ENCODE measurements at places on chromosomes 4 and X.

GRCh38 chr4:76897536-76898384 lies at the start of gene SOWAHB:
Gene SOWAHB, minus strand, starts transcription at chr4:76898144. Its CDS starts 295 bp downstream, at chr4:76897849.
- no peak for DNase-seq

DNA sequence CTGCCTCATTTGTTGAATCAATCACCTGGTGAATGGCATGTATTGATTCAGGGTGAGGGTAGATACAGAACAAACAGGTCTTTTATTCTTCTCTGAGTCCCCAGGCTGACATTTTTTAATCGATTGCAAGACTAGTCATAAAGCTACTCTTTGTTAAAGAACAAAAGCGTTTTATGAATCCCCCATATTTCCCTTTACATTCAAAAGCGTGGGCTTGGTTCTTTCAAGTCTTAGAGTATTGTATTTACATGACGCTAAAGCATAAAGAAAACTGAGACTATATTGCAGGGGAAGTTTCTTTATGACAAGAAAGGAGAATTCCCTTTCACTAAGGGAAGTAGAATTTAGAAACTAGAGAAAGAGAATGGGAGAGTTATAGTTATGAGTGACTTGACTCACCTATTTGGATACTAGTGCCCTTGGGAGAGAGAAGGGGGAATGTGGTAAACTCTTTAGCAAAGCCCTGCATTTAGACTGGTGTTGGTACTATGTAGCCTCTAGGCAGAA lies 69.3 kb upstream of the PDE5A start:
- no peak for DNase-seq

GRCh38 chr4:151715881-151716280 lies 44.9 kb downstream of the GATB start:
- DNase-seq, result no peak

- DNase-seq, result no peak
Observed at GRCh38 chr4:74480267-74480666, 35.3 kb downstream of the AREG start.

GRCh38 chrX:31099536-31100090 lies 27.8 kb upstream of the FTHL17 start:
- DNase-seq, result no peak

DNA sequence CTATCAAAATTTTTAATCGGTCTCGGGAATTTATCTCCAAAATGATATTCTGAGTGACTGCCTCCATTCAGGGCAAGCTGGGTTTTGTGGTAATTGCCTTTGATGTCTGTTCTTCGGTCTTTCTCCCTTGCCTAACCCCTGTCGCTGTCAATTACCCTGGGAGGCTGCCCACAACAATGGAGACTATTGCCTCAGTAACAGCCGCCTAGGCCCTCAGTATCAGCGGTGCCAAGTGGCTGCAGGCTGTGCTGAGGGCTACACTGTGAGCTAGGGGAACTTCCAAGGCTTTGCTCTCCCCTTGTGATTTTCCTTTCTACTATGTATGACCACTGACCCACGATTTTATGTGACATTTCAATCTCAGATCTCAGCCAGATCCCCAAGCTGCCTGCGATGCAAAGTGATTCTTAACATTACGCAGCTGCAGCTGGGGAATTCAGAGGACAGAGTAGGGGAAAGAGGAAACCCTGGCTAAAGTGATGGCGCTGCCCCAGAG lies 36.3 kb upstream of the REST start:
- no peak for DNase-seq

GRCh38 chr4:85672959-85673358 lies 198.0 kb downstream of the ARHGAP24 start:
- DNase-seq, result no peak

GRCh38 chr4:142386449-142386848 lies 459.7 kb downstream of the INPP4B start:
- no peak for DNase-seq

- DNase-seq, result no peak
Observed at GRCh38 chr4:112557676-112558411, 41.9 kb upstream of the NEUROG2 start.

GRCh38 chr4:25155947-25156346 lies 4.3 kb downstream of the SEPSECS start:
- no peak for DNase-seq

GRCh38 chr4:26736621-26737020 lies 124.0 kb upstream of the STIM2 start:
- no peak for DNase-seq

DNA sequence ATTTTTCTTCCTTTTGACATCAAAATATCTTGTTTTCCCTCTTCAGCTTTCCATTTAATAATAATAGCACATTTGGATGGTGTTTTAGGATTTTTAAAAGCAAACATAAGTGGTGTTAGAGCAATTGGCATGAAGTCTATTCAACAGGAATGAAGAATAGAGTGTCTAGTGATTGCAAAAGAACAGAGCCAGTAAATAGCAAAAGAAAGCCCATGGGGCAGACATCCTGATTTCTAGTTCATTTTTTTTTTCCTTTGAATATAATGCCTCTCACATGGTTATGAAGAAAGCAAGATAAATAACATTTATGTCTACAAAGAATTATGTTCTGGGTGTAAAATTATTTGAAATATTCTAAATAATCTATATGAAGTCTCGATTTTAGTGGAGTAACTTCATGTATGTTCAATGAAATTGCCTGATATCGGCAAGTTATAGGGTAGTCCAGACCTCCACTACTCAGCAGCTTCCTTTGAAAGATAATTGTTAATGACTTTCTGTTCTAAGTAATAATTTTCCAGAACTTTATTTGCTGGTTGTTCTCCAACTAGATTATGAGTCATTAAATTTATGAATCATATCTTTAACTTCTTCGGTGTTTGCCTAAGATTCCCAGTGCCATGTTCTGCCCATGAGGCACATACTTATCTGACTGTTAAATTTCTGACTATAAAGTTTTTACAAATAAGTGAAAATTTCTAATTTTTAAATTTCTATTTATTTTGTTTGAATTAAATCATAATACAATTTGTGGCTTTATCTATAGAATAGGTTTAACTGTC lies 587.9 kb downstream of the TLL1 start:
- DNase-seq, result no peak

DNA sequence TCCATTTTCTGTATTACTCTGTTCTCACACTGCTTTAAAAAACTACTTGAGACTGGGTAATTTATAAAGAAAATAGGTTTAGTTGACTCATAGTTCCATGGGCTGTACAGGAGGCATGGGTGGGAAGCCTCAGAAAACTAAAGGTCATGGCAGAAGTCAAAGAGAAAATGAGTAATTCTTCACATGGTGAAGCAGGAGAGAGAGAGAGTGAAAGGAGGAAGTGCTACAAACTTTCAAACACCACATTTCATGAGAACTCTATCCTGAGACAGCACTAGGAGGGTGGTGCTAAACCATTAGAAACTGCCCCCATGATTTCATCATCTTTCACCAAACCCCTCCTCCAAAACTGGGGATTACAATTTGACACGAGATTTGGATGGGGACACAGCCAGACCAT lies 108.0 kb upstream of the PBDC1 start:
- DNase-seq, result no peak

DNA sequence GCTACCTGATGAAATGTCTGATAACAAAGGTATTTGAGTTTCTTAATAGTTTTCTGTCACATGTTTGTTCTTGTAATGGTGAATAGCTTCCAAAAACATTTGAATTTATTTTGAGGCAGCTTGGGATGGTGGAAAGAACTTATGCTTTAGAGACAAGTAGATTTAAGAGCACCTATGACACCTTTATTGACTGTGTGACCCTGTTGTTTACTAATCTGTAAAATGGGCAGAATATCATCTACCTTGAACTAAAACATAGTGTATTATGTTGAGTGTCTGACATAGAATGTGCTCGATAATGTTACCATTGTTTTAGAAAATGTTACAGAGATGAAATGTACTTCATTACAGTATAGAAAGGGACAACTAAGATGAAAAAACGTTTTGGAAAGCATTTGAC lies 24.9 kb downstream of the STAG2 start:
- DNase-seq, result no peak

DNA sequence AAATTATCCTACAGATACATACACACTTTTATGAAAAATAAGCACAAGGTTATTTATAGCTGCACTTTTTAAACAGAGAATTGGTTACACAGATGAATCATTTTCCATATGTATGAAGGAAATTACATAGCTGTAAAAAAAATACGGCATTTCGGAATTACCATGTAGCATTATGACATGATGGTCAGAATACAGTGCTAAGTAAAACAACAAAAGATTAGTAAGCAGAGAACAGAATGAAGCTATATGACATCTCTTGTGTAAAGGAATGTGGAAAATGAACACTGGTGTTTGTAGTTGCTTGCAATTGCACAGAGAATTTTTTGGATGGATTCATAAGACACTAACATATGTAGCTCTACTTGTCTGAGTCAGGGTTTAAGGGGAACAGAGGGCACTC lies 1222.0 kb upstream of the PRKX start:
- DNase-seq, result no peak

DNA sequence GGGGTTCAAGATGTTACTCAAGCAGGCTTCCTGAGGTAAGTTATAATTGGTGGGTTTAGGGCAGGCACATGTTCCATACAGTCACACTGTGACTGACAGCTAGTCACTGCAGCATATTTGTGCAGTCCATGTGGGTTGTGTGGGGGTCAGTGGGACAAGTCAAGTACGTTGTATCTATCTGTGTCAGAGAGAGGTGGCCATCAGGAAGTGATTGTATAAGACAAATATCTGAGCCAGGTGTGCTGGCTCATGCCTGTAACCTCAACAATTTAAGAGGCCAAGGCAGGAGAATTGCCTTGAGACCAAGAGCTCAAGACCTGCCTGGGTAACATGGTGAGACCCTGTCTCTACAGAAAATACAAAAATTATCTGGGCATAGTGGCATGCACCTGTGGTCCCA lies 509.3 kb downstream of the CENPC start:
- DNase-seq, result no peak

DNA sequence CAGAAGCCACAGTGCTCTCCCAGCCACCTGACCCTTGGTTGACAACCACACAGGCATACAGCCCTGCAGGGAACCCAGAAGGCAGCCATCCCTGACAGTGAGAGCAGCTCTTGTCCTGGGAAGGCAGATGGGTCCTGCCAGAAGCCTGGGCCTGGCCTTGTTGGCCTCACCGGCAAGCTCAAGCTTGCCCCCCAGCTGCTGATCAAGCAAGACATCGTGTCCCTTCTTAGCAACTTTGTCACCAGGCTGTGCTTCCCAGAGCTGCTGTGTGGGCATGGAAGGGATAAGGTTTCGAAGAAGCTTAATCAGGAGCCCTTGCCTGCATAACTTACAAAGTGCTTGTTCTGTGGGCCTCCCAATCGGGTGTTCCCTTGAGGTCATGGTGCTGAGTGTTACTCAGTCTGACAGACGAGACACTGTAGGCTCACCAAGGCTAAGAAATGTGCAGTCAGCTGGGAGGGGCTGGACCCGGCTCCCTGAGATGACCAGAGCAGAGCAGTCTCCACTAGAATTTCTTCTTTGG lies 6.8 kb upstream of the ABLIM2 start:
- no peak for DNase-seq

- no peak for DNase-seq
Observed at GRCh38 chr4:7516096-7516772, 81.5 kb upstream of the PSAPL1 start.

DNA sequence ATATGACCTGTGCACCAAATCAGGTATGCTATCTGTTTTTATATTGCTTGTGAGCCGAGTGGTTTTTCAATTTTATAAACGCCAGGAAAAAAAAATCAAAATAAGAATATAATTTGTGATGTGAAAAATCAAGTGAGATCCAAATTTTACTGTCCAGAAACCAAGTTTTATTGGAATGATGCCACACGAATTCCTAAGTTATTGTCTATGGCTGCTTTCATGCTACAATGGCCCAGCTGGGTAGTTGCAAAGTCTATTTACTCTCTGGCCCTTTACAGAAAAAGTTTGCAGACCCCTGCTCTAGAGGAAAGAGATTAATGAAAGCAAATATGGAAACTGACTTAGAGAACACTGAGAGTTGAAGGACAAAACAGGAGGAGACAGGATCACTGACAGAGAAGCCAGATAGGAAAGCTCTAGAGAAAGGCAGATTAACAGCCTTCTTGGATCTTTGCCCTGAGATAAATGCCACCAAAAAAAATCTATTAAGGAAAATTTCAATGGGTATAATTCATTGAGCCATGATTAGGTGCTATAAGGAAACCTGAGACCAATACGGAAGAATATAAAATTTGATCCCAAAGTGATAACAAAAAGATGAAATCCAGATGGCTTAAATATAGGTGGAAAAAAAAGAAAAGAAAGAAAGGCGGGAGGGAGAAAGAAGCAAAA lies 29.8 kb downstream of the PRSS12 start:
- DNase-seq, result no peak

- DNase-seq, result no peak
Observed at GRCh38 chrX:25300994-25301393, 285.2 kb upstream of the ARX start.

DNA sequence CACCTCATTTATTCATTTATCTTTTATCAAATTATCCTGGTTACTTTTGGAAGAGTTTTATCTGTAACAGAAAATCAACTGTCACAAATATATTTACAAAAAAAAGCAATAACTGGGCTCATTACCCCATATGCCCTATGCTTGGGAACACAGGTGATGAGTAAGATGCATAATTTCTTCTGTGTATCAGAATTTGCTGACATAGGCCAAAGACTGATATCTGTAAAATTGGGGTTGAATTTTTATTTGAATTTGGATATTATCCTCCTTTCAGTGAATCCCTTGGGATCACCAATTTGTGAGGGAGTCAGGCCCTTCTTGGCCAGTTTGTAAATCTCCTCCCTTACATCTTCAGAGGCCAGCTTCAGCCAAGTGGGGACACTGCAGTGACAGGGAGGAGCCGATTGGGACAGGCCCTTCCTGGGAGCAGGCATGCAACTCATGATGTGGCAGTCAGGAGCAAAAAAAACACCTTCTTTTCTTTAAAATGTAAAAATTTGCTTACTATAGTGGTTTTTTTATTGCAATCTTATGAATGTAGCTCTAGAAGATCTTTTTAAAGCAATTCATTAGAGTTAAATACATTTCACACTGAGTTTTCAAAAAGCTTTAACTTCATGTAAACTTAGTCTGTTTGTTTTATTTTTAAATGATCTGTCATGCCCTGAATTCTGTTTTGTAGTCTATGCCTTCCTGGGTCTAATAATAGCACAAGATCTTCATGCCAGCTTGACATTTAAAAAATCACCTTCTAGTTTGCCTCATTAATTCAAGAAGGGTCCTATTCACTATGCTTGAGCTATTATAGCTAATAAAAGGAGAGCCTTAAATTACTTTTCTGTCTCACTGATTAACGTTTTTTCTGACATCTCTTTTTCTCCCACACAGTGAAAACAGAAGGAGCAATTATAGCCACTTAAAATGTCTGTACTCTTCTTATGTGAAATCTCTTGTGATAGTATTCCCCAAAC lies 136.6 kb upstream of the SPRY1 start:
- DNase-seq, result no peak

- no peak for DNase-seq
Observed at GRCh38 chr4:25427871-25428270, 50.8 kb downstream of the ANAPC4 start.

- DNase-seq, result no peak
Observed at GRCh38 chrX:120647127-120647526, 17.3 kb upstream of the C1GALT1C1 start.

DNA sequence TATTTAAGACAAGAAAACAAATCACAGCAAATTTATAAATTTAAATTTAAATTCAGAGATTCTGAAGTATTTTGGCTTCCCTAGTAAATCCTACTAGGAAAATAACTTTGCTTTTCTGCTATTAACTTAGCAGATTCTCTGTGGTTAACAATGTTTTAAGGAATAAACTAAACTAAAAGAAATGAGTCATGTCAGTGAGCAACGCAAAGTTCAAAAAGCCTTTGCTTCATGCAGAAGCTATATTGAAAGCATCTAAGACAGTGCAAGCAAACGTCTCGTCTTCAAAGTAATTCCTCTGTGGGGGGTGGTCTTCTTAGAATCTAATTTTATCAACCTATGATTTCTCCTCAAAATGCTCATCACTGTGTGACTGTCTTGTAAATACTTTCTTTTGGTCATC lies 30.1 kb downstream of the GABRB1 start:
- DNase-seq, result no peak

All from posterior vena cava (tissue), 2 donors.